ENCODE measurements at places on chromosomes 5 and 9.

- no peak for DNase-seq
These were observed 18.7 kb upstream of the CYFIP2 start for GRCh38 chr5:157247267-157247666.

GRCh38 chr9:99103901-99104458, 933 bp upstream of the TGFBR1 start:
- DNase-seq, result no peak

GRCh38 chr5:115272297-115272958, 9.8 kb upstream of the PGGT1B start:
- no peak for DNase-seq

DNA sequence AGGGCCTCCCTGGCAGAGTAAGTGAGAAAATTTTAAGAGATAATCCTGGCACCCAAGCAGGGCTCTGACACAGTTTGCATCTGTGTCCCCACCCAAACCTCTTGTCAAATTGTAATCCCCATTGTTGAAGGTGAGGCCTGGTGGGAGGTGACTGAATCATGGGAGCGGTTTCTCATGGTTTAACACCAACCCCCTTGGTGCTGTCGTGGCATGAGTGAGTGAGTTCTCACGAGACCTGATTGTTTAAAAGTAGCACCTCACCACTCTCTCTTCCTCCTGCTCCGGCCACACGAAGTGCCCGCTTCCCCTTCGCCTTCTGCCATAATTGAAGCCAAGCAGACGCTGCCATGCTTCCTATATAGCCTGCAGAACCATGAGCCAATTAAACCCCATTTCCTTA, 80.1 kb downstream of the FBXW11 start:
- no peak for DNase-seq

- DNase-seq, result no peak
These were observed 106.3 kb upstream of the SNX2 start for GRCh38 chr5:122668552-122668951.

GRCh38 chr5:10645671-10646070, 81.8 kb downstream of the ANKRD33B start:
- no peak for DNase-seq

DNA sequence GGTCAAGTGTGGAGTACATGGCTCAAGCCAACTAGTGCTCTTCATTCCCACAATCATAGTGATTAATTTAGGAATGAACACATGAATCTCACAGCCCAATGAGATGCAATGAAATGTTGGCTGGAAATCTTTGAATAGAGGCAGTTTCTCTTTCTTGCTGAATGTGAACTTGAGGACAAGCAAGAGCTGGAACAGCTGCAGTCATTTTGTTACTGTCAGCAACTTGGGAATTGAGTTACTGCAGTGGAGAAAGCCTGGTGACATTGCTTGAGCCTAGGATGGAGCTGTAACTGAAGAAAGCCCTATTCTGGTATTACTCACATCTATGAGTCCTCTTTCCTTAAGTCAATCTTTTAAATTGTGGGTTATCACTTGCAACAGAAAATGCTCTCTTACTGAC, 62.3 kb downstream of the YIPF5 start:
- DNase-seq, result no peak

- DNase-seq, result no peak
These were observed 59.5 kb downstream of the RORB start for GRCh38 chr9:74556685-74557084.

DNA sequence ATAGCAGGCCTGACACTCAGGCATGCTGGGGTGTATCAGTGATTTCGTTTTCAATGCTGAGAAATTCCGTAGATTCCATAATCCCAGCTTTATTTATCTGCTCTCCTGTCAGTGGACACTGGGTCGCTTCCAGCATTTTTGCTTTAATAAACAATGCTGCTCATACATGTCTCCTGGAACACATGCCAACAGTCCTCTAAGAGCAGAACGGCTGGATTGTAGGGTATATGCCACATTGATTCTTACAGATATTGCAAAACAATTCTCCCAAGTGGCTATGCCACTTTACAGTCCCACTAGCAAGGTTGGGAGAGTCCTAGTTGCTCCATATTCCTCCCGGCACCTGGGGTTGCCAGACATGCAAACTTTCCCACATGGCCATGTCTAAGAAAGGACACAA, 81.9 kb downstream of the RAPGEF1 start:
- DNase-seq, result no peak

- no peak for DNase-seq
These were observed 10.6 kb upstream of the MARCHF3 start for GRCh38 chr5:127040796-127041520.

GRCh38 chr5:118596255-118596654, 392.1 kb downstream of the DTWD2 start:
- DNase-seq, result no peak

- DNase-seq, result no peak
These were observed 4.2 kb downstream of the COL5A1 start for GRCh38 chr9:134645607-134646365.

- no peak for DNase-seq
These were observed 7.3 kb upstream of the RGS3 start for GRCh38 chr9:113456235-113456634.

DNA sequence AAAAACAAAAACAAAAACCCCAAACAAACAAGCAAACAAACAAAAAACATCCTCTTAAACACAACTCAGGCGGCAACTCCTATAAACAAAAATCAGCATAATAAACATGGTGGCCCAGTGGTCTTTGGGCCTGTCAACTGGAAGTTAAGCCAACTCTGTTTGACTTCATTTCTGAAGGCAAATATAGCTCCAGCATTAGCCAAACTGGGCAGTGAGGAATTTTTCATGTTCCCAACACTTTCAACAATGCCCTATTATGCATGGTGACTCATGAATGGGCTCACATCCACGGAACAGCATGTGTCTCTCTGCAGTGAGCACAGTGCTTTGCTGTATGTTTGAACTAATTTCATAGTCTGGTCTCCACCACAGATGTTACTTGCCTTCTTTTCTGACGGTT, 143.9 kb upstream of the STC2 start:
- DNase-seq, result no peak

GRCh38 chr5:102531506-102531905, 32.7 kb upstream of the SLCO6A1 start:
- no peak for DNase-seq

DNA sequence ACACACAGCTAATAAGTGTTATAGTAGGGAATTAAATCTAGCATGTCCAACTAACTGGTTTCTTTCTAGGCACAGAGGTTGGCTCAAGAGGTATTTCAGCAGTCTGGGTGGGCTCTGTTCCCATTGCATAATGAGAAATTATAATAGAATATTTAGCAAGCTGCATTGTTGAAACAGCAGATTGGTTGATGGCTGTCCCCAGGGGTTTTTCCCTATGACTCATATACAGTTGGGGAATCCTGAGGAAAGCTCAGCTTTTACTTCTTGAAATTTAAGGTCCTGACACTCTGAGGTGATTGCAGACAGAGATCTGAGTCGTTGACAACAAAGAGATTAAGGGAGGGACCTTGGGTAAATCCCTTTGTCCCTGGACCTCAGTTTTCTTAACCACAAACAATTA, 38.3 kb upstream of the TNFSF8 start:
- no peak for DNase-seq

- peak; percentile 68 for DNase-seq
These were observed 220.3 kb downstream of the NR3C1 start for GRCh38 chr5:143182901-143183820.

GRCh38 chr5:57537811-57538210, 55.2 kb upstream of the ACTBL2 start:
- DNase-seq, result no peak

DNA sequence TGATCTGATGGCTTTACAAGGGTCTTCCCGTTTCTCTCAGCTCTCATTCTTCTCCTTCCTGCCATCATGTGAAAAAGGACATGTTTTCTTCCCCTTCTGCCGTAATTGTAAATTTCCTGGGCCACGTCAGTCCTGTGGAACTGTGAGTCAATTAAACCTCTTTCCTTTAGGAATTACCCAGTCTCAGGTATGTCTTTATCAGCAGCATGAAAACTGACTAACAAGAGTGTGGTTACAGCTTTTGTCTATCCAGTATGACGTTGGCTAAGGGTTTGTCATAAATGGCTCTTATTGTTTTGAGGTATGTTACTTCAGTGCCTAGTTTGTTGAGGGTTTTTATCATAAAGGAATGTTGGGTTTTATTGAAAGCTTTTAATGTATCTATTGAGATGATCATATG, 501.6 kb downstream of the CAAP1 start:
- no peak for DNase-seq

GRCh38 chr9:111094433-111094924, 56.2 kb upstream of the LPAR1 start:
- DNase-seq, result no peak

DNA sequence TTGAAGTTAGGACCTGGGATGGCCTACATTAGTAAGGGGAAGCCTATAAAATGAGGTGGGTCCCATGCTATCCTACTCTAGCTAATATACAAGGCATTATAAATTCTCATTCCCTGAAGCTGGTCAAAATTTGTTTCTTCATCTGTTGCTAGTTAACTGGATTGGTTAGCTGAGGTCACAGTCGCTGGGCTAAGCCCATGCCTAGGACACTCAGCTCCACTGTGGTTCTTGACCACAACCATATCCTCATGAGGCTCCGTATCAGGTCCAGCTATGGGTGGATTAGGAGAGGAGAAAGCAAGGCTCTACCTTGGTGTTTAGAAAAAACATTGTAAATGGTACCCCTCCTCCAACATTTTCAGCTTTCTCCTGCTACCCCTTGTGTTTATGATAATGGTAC, 52.8 kb upstream of the RAI14 start:
- DNase-seq, result no peak

DNA sequence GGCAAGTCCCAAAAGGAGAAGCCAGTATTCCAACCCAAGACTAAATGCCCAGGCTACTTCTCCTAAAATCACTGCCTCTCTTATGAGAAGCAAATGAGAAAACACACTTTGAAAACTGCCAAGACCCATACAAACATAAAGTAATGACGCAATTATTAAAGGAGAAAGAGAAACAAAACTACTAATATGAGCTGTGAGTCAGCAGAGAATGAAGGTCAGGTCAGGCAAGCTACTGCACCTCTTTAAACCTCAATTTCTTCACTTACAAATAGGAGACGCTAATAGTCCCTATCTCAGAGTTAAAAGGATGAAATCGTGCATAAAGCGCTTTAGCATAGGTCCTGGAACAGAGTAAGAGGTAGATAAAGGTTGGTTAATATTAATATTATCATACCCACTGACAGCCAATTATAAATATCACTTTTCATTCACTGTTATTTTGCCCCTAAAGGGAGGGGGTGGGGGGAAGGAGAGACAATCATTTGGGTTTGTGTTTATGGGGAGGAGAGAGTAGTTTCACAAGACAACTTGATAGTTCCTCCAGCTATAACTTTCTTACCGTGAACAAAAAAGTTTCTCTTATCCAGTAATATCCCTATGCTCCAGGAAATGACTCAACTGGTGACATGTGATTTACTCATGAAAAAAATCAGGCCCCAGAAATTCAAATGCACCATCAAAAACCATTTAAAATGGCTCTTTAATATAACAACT, 3.6 kb downstream of the PSMB7 start:
- no peak for DNase-seq

GRCh38 chr5:73433982-73434342, 14.6 kb downstream of the FOXD1 start:
- DNase-seq, result no peak

GRCh38 chr9:29969856-29970647, 2396.8 kb upstream of the C9orf72 start:
- no peak for DNase-seq

DNA sequence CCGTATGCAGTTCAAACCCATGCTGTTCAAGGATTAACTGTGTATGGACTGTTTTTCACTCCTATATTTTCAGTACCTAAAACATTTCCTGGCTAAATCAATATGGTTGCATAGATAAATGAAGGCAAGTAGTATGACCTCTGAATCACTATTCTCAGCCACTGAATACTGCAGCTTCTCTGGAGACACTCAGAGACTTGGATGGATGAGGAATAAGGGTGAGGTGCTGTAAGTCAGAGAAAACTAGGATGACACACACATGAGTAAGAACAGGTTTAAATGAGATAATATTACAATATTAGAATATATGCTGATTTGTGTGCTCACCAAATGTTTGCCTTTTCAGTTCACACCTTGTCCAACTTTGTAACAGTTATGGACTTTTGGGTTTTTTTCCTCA, 26.0 kb upstream of the ANXA1 start:
- no peak for DNase-seq

GRCh38 chr5:13567819-13568218, 376.7 kb downstream of the DNAH5 start:
- DNase-seq, result no peak

GRCh38 chr5:15682566-15682965, 182.6 kb downstream of the FBXL7 start:
- no peak for DNase-seq

GRCh38 chr5:2817031-2817603, 65.6 kb upstream of the IRX2 start:
- no peak for DNase-seq

- no peak for DNase-seq
These were observed 37.3 kb downstream of the COL5A1 start for GRCh38 chr9:134678666-134679443.

DNA sequence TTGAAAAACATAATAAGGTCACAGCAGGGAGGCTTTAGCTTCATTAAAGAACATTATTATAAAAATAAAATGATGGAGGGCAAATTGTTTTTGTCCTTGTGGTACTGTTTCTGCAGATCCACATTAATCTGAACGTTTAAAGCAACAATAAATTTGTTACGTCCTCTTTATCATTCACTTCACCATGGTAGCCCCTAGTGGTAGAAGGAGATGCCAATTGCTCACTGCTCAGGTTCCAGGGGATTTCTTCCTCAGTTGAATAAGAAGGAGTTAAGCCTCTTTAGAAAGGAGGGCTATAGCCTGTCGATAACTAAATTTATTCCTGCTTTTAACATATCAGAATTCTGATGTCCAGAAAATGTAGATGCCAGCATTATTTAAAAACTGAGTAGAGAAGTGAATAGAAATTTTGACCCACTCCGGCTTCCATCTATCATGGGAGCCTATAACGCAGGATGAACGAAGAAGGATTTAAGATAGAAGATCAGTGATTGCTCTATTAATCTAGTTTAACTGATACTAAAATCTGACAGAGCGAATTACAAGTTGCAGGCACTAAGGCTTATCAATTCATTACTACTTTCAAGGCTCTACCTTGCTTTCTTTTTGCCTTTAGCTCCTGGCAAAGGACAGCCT, 692.3 kb downstream of the PTPRD start:
- no peak for DNase-seq

- DNase-seq, result peak; percentile 42
These were observed 3.9 kb upstream of the NKD2 start for GRCh38 chr5:1004461-1005248.

- DNase-seq, result no peak
These were observed 86.5 kb upstream of the TNFAIP8 start for GRCh38 chr5:119269061-119269944.
